ENCODE measurements at places on chromosomes 6 and 20.

DNA sequence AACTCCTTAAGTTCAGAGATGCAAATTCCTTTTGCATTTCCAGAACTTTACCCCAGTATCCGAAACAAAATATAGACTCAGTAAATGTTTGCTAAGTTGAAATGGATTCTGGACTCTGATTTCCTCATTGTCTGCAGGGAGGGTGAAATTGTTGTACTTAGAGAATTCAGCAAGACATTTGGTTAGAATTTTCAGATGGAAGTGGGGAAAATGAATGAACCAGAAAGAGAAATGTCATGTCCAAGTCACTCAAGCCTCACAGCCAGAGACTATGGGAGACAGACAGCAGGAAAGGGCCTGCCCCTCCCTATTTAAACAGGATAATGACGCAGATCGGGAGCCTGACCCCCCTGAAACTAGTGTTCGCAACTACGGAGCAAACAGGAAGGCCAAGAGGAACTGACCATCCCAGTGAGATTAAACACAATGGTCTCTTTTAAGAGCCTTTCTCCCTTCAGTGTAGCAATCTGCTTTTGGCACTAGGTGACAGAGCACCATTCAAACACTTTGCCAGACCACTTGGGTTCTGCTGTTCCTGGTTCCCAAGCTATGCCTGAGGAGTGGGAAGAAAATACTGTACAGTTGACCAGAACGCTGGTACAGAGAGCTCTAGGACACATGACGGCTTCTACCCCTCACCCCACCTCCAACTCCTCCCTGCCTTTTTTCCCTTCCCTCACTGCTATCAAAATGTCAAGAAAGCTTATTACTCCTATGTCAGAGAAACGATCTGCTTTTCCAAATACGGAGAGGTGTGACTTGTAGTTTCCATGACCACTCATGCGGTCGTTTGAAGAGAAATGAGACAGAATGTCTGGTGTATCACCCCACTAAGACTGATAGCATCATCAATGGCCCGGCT is 13.7 kb downstream of the NEDD9 start:
- no peak for DNase-seq

- DNase-seq = no peak
Observed at GRCh38 chr6:68695403-68695802, 60.3 kb downstream of the ADGRB3 start.

- no peak for DNase-seq
Observed at GRCh38 chr20:36313926-36314325, 7.8 kb downstream of the DLGAP4 start.

GRCh38 chr20:25360631-25361286 is 29.9 kb downstream of the ABHD12 start:
- DNase-seq = no peak

- DNase-seq = no peak
Observed at GRCh38 chr6:45265246-45265645, 62.9 kb upstream of the RUNX2 start.

GRCh38 chr6:166003569-166003968 is 164.1 kb downstream of the TBXT start:
- DNase-seq = no peak

- DNase-seq = no peak
Observed at GRCh38 chr6:12232339-12232738, 57.8 kb upstream of the EDN1 start.

DNA sequence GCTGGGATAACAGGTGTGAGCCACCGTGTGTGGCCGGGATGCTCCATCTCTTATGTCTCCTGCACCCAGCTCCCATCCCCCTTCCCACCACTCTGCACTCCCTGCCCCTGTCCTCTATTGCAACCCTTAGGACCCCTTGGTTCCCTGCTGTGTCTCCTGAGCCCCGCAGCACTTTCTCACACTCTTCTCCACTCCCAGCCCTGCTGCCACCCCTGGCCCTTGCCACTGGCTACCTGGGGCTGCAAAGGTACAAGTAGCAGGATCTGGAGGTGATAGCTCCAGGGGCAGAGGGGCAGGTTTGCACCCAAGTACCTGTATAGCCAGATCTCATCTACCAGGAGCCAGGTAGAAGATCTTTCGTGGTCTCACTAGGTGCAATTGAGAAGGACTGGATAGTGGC is 6.6 kb upstream of the CPXM1 start:
- DNase-seq = no peak

- no peak for DNase-seq
Observed at GRCh38 chr6:109783250-109783986, 92.3 kb downstream of the FIG4 start.

- no peak for DNase-seq
Observed at GRCh38 chr6:25401711-25402110, 122.5 kb downstream of the CARMIL1 start.

- DNase-seq = no peak
Observed at GRCh38 chr20:45918779-45919537, 7.0 kb upstream of the PLTP start.

DNA sequence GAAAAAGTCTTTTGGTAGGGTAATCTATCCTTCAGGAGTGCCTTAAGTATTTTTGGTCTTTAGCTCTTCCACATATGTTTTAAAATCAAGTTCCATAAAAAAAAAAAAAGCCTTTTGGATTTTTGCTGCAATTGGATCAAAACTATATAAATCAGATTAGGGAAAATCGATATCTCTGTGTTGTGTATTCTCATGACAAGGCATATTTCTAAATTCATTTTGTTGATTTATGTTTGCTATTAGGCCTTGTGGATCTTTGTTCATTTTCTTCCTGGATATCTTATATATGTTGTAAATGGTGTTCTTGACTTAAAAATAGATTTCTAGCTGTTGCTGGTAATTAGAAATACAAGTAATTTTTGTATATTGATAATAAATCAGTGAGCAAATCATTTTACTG is 8.8 kb downstream of the HSF2 start:
- DNase-seq = no peak

GRCh38 chr6:47535316-47536225 is 58.0 kb downstream of the CD2AP start:
- no peak for DNase-seq

- DNase-seq = no peak
Observed at GRCh38 chr6:150323205-150323604, 45.6 kb upstream of the IYD start.

GRCh38 chr20:59385480-59385879 is 85.1 kb downstream of the EDN3 start:
- DNase-seq = no peak

GRCh38 chr6:20927130-20927860 is 393.0 kb downstream of the CDKAL1 start:
- DNase-seq = no peak

DNA sequence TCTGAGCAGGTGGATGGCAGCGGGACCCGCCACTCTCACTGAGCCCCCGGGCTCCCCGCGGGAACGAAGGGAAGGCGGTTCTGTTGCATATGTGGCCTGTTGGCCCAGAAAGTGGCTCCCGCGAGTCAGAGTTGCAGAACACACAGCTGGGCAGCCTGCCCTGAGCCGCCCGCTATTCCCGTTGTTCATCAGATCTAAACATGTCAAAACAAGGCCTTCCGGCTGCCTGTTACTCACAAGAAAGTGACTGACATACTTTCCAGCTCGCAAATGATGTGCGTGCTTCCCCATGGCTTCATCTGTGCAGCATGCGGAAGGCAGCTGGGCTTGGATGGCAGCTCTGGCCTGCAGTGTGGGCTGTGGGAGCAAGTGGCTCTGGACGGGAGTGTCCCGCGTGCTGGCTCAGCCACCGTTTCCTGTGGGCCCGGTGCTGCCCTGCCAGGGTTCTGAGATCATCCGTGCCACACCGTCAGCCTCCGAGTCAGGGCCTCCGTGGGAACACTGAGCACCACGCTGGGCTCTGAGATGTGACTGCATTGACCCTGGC is 227.3 kb downstream of the ERMARD start:
- no peak for DNase-seq

DNA sequence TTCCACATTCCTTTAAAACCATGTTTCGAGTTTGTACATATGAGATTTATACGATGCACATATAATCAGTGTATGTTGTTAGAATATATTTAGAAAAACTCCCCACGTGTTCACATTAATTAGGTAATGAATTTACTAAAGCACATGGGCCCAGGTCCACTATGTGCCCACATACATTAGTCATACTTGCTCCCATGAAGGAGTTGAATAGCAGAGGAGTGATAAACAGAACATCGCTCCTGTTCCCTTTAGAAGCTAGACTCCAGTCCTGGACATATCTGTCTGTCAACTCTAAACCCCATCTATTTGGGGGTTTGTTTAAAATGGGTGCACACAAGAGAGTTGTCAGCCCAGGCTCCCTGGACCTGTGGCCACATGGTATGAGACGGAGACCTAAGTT is 108.1 kb upstream of the TIAM2 start:
- no peak for DNase-seq

DNA sequence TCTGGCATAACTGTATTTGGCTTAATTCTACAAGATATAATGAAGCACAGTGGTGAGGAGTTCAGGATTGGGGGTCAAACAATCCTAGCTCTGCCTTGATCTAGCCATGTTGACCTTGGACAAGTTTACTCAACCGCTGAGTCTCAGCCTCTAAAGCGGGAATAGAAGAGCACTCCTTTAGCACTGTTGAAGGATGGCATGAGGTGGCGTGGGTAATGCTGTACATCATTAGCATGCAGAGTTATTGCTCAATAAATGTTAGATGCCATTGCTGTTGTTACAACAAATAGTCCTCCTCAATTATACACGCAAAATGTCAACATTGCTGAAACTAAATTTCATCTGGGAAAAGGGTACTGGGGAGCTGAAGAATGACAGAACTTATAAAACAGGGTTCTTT is 78.6 kb downstream of the KIF13A start:
- no peak for DNase-seq

- no peak for DNase-seq
Observed at GRCh38 chr6:162618448-162619002, 109.0 kb downstream of the PRKN start.

DNA sequence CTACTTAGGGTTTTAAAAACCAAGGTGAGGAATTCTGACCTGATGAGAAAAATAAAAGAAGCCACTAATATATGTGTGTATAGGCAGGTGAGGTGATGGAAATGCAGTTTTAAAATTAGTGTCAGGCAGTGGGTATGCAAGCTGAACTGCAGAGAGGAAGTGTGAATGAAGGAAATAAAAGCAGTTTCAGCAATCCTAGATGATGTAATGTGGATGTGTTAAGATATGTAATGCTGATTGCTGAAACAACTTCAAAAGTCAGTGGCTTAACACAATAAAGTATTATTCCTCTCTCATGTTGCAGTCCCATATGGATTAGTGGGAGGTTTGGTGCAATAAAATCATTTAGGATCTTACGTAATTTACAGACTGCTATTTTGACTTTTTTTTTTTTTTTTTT is 119.9 kb upstream of the ASCC3 start:
- no peak for DNase-seq

DNA sequence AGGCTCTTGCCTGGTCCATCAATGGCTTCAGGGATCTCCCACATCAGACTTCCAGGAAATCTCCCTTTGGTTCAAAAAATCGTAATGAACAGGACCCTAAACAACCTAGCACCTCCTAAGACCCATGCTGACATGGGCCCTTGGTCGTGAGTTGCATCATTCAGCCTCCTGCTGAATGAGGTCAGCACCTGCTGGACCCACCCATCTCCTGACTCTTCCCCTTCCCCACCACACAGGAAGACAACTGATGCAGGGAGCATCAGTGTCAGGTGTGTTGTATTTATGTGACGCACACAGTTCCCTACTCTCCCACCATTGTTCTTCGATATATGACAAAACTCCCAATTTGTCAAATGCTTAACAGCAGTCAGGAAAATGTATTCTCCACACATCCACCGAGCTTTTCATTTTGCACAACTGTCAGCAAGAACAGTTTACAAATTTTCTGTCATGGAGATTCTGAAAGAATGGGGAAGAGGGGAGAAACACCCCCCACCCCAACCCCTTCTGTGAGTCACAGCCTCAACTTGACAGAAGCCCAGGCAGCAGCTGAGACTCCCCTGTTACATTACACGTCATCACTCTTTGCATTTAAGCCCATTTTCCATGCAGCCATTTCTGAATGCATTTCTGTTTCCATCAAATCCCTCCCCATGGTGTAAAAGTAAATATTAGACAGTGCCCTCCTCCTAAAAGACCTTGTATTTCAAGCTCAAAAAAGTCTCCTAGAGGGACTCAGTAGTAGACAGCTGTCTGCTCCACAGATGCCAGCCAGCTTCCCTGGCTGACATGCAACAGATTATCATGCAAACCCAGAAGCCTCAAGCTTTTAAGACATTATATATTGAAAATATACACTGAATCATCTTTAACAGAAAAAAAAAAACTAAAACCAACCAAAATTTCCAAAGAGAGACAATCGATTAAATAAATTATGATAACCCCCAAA is 577.5 kb downstream of the PTPRT start:
- DNase-seq = no peak

GRCh38 chr6:104580452-104580851 is 279.3 kb downstream of the HACE1 start:
- DNase-seq = no peak

GRCh38 chr6:148869585-148869984 is 122.8 kb downstream of the UST start:
- DNase-seq = no peak

- no peak for DNase-seq
Observed at GRCh38 chr6:14950970-14951276, 294.9 kb upstream of the JARID2 start.

GRCh38 chr6:14966096-14966905 is 279.6 kb upstream of the JARID2 start:
- no peak for DNase-seq

DNA sequence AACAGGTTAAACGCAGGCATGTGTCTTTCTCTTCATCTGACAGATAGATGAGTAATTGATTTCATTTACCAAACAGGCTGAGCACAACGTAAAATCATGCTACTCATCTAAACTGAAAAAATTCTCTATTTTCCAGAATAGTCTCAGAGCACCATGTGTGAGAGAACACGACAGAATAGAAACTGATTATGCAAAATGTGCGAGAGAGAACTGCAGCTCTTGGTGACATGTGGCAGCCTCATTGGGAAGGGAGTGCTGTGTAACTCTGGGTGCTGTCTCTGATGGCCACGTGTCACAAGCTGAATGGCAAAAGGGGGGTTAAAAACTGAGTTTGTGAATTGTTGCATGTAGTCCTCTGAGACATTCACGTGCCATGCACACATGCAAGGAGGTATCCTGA is 143.7 kb upstream of the ATXN1 start:
- DNase-seq = no peak

DNA sequence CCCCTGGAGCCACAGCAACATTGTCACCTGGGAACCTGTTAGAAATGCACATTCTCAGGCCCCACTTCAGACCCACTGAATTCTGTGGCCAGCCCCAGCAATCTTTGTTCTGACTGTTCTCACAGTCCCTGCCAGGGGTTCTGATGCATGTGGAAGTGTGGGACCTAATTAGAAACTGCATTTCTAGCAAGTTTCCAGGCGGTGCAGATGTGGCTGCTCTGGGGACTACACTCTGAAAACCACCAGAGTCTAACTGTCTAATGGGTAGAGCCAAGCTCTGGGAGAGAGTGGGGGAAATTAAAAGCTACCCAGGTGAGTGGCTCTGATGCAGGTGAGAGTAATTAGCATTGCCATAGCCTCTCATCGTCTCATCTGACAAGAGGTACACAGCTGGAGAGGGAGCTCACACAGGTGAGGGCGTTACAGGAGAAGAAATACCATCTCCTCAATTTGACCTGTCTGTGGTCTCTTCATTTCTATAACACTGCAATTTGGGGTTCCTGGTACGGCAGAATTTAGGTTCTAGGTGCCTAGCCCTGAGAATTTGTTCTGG is 66.0 kb downstream of the SNX5 start:
- DNase-seq = no peak

GRCh38 chr6:84458271-84458670 is 230.8 kb upstream of the CEP162 start:
- DNase-seq = no peak
